ENCODE measurements at places on chromosomes 11 and 22.

DNA sequence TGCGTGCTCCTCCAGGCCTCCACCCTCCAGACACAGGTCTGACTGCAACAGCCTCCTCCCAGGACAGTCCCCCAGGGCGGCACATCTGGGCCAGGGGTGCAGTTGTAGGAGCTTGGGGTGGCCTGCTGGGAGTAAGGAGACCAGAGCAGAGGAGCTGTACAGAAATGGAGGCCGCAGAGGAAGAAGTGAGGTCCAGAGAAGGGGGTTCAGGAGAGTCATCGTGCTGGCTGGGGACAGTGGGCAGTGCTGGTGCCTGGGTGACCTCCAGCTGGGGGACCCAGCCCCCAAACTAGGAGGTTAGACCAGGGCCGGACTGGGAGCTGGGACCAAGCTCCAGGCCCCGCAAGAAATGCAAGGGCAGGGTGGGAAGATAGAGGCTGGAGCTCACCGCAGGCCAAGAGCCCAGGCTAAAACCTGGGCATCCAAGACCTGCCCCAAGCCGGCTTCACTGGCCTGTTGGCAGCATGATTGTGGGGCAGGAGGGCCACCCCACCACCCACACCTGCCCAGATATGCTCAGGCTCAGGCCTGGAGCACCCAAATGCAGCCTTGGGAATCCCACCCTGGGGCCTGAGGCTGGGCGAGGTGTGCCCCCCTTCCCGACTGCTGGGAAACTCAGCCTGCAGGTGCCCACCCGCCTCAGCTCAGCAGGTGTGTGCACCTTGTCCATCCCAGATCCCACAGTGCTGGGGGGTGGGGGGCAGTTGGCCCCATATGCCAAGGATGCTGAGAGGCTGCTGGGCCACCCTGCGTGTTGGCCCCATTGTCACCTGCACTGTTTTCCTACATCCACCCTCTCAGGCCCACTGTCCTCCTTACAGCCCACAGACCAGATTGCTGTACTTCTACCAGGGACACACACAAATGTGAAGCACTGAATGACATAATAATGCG lies 96.9 kb downstream of the MORC2 start:
- no peak for DNase-seq

DNA sequence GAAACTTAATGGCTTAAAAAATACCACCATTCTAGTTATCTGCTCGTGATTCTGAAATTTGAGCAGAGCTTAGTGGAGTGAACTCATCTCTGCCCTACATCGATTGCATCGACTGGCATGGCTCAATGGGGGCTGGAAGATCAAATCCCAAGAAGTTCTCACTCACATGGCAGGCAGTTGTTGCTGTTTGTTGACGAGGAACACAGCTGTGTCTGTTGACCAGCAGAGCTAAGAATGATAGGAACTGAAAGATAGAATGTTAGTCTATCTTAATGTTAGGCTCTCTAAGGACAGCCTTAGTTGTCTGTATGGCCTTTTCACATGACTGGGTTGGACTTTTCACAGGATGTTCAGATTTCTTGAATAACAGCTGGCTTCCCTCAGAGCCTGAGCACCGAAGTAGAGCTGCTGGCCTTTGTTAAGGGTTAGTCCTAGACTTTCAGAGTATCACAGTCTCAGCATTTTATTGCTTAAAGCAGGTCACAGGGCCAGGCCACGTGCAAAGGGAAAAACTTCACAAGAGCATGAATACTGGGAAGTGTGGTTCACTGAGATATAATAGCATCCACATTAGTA lies 31.6 kb upstream of the IZUMO1R start:
- no peak for DNase-seq

DNA sequence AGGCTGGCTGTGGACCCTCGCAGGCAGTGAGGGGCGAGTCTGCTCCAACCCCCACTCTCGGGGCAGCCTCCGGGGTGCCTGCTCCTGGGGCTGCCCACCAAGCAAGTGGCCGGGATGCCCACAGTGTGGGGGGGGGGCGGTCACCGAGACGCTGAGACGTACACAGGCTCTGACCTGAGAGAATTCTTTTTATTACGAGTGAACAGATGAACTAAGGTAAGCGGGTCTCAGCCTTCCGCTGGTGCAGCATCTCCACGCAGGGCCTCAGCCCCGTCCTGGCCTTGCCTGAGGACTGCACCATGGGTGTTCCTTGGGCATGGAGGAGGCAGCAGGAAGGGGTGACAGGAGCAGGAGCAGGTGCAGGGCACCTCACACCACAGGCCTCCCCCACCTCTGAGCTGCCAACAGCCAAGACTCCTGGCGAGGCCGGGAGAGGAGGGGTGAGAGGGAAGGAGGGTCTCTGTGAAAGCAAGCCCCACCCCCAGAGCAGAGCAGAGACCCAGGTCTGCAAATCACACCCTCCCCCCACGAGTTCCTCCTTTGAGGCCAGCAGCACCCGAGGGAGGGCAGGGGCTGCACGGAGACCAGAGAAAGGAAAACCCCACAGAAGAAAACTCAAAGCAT lies 17.2 kb downstream of the MOB2 start:
- DNase-seq, result no peak

GRCh38 chr11:45156741-45157140 lies 10.3 kb downstream of the PRDM11 start:
- DNase-seq, result no peak

DNA sequence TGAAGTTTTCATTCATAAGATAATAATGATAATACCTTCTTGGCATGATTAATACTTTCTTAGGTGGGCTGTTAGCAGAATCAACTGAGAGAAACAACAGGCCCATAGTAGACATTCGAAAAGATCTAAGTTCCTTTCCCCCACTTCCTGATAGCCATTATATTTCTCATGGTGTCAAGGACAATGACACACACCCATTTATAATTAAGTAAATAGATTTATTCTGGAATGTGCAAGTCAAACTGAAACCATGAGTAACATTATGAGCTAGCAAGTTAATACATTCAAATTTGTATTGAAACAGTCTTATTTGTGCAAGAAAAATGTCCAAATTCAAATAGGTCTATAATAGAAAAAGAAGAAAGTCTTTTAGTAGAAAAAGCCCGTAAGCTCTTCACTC lies 301.1 kb downstream of the GUCY1A2 start:
- DNase-seq, result no peak

- no peak for DNase-seq
These were observed 621.1 kb downstream of the OPCML start for GRCh38 chr11:132911186-132911585.

DNA sequence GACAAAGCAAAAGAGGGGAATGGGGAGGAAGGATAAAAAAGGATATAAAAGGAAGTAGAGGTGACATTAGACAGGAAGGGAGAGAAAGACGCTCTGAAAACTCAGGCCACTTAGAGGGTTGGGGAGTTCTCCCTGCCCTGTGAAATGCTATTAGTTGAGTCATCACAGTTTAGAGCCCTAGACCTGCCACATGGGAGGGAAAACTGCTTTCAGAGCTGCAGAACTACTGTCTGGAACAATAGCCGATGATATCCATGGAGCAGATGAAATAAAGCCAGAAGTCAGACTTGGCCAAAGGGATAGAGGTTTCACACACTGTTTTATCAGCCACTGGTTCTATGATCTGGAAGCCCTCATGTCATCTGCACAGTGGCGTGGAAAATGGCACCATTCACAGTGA lies 157.9 kb downstream of the NCAM1 start:
- DNase-seq, result no peak

DNA sequence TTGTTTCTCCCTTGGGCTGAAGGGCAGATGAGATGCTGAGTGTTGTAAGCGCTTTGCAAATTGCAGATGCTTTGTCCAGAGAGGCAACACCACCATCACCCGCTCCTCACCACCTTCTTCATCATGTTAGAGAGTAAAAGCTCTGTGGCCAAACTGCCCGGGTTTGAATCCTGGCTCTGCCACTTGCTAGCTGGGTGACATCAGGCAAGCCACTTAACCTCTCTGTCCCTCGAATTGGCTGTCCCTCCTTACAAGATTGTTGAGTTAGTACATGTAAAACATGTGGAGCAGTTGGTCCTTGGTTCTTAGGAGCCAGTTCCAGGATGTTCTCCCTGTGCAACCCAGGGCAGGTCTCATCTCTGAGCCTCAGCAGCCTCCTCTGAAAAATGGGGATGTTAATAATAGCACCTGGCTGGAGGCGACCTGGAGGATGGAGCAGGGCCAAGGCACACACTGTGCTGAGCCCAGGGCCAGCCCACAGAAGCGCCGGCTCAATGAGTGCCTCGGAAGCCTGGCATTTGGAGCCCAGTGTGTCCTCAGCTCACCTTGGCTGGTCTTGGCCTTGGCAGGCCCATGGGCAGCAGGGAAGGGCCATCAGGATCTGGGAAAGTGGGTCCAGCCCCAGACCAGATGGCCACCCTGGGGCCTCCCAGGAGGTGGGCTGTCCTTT lies 10.5 kb downstream of the C11orf86 start:
- DNase-seq, result no peak

DNA sequence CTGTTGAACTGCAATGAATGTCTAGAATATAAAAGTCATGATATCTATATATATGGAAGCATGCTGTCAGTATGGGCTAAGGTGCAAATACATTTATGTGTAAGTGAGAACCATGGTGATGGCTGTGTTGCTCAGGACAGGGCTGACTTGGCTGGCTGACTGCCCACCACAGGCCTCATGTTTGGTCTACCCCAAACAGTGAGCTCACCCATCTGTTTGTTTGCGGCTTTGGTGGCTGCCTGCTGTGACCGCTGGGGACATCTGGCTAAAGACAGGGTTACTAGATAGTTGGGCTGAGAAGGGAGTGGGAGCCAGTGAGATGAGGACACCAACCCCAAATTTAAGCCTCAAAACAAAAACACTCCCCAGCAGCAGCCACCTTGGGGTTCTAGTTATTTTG lies 6.3 kb downstream of the CD44 start:
- peak; percentile 50 for DNase-seq

DNA sequence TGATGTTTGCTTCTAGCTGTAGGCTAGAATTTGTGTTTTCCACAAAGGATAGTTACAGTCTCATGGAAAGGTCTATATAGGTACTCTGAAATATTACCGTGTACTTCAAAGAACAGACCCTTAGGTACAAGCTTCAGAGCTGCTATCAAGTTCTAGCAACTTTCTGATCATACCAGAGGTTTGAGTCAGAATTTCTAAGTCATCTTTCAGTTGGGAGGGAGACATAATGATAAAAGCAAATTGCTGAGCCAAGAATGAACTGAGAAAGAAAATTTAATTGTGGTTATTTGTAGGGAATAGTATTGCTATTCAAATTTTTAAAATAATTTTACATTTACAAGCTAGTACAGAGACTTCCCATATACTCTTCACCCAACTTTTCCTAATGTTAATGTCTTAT lies 19.9 kb upstream of the ME3 start:
- no peak for DNase-seq

DNA sequence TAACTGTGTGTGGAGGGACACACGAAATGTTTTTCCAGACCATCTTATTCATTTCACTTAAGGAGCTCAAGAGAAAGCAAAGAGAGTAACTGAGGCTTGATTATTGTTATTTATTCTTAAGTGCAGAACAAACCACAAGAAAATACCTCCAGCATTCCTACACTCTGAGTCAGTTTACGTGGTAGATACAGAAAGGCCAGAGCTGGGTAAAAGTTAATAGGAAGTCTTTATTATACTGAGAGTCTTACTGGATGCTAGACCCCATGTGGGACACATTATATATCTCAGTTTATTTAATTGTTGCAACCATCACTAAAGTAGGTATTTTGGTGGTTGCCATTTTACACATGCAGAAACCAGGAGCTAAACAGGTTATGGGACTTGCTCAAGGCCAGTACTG lies 261.4 kb upstream of the POU2AF2 start:
- no peak for DNase-seq

GRCh38 chr11:70220136-70220535 lies 17.0 kb downstream of the FADD start:
- DNase-seq, result no peak

DNA sequence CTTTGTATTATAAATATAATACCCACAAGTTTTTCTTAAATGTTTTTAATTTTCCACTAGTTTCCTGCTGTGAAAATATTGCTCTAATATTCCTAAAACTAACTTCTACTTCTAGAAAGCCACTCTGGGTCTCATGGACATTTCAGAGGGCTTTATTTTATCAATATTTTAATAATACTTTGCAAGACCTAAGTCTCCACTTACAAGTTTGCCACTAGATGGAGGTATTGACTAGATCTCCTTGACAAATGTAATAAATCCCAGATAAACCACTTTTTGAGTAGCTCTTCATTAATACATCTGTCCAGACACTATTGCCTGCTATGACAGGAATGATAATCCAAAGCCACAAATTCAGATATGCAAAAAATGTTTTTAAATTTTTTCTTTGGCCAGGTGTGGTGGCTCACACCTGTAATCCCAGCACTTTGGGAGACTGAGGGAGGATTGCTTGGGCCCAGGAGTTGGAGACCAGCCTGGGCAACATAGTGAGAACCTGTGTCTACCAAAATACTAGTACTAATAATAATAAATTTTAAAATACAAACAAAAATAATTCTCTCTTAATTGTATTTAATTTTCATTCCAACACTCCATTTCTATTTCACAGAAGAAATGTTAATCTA lies 3.5 kb upstream of the ACAT1 start:
- DNase-seq, result no peak

DNA sequence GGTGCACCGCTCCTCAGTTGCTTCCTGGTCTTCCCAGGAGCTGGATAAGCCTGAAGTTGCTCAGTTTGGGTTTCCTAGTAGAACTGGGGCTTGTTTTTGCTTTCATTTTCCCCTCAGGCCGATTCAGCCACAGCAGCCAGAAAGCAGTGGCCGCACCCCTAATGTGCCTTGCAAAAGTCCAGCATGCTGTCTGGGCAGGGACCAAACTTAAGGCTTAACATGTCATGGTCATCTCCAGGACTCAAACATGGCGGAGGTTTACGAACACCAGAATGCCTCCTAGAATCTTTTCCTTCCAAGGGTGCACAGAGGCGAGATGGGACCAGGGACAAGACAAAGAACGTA lies 2.5 kb downstream of the GNG3 start:
- DNase-seq, result no peak

DNA sequence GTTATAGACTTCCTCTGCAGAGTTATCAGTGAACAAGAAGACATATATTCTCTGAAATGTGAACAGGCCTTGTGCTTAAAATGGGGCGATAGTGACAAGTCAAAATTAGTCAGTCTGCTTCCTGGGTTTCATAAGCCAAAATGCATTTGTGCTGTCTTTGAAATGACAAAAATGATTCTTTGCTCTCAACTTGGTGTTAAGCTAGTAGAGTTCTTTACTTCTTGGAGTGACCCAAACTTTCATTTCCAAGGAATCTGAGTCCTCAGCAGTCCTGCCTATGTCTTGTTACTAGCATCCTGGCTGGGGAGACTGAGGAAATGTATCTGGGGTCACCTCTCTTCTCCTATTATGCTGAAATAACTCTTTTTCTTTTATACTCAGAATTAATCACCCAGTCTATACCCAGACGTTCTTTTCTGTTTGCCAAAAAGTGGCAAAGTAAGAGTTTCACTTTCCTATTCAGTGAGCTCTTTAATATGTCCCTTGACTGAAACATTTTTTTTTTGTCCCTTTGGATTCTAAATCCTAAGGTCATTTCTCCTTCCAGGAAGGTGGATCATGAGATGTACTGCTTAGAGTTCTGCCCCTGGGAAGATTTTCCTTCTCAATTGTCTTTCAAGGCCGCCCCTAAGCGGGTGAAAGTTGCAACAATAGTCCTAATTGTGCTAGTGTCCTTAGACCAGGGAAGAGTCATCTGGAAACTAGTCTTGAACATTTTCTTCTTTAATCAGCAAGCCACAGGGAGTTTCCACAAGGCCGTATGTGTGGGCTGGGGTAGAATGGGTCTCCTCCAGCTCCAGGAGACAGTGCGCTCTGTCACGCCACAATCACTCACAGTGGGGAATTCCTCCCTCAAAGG lies 53.0 kb upstream of the RDX start:
- peak; percentile 82 for DNase-seq
